Esophagus muscularis mucosa (tissue), 4 donors: ENCODE measurements at places on chromosomes 2 and 18. TPM values are rescaled to one million over a fixed set of nuclear protein-coding genes. Genes with fewer than 3 reads are reported as not detected.

DNA sequence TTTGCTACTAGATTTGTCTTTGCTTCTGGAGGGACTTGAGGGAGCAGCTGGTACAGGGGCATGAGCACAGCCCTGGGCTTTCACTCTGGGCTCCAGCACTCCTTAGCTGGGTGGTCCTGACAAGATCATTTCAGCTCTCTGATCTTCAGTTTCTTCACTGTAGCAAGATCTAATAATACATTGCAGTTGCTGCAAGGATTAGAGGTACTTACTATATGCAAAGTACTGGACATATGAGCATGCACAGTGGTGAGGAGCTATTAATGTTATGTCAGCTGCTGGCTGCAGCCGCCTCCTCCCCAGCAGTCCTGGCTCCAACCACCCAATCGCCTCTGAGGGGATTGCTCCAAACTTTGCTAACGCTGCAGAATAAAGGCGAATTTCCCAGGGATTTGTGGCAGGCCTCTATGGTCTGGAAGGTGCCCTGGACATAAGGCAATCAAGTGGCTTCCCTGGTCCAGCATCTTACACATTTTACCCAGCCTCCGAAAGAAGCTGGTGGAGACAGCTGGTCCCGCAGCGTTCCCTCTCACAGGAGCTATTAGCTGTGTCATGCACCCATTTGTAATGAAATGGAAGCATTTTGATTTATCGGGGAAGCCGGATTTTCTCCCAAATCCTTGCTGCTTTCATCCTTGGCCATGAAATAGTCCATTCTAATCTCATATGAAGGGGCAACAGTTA, 96.7 kb downstream of the RHOB start:
- DNase-seq = no peak

SLC4A5 gene
- 1.8 TPM for total RNA-seq

- DNase-seq = no peak
Measured at GRCh38 chr2:179311101-179311500, 46.5 kb upstream of the SESTD1 start.

- no peak for DNase-seq
Measured at GRCh38 chr18:490024-490366, 10.5 kb downstream of the COLEC12 start.

DYNAP gene
- total RNA-seq = not detected

DNA sequence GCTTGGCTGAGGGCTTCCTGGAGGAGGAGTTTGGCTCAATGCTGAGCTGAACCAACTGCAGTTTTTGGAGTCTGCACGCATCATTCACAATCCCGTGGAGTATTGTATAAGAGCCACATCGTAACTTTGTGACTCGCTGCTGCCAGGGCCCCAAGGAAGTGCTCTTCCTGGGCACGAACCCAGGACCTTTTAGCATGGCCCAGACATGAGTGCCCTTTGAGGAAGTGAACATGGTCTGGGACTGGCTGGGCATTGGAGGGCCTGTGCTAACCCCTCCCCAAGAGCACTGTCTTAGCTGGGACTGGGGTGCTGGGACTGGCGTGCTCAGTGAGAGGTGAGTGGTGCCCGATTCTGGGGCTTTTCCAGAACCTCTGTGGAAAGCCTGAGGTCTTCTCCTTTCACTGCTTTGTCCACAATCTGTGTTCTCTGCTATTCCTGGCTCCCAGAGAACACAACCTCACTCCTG, 88.6 kb downstream of the LIPG start:
- DNase-seq = no peak

C2orf80 gene
- not detected for total RNA-seq

GRCh38 chr18:45910405-45911023, 56.6 kb downstream of the EPG5 start:
- no peak for DNase-seq

BMP10 gene
- total RNA-seq = not detected

GRCh38 chr18:63205791-63206252, 113.7 kb downstream of the BCL2 start:
- no peak for DNase-seq

DNA sequence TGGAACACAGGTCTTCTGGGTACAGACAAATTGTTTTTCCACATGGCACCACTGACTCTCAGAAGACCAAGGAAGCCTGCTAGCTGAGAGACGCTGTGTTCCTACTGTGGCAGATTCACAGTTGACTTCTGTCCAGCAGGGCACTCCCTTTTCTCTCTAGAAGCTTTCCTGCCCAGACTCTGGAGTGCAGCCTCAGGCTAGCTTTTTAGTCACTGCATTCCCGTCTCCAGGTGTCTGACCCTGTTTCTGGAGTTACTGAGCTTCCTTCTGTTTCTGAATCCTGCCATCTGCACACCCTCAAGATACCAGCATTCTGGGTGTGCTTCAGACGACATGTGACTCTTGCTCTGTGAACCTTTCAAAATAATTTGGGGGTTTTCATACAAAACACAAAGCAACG, 125.1 kb downstream of the TMEM200C start:
- DNase-seq = peak; percentile 57

GRCh38 chr18:55334875-55335274, 253.1 kb downstream of the TCF4 start:
- DNase-seq = no peak
